Hepatic stellate cell (primary cell): ENCODE measurements at places on chromosomes 7 and 10.

DNA sequence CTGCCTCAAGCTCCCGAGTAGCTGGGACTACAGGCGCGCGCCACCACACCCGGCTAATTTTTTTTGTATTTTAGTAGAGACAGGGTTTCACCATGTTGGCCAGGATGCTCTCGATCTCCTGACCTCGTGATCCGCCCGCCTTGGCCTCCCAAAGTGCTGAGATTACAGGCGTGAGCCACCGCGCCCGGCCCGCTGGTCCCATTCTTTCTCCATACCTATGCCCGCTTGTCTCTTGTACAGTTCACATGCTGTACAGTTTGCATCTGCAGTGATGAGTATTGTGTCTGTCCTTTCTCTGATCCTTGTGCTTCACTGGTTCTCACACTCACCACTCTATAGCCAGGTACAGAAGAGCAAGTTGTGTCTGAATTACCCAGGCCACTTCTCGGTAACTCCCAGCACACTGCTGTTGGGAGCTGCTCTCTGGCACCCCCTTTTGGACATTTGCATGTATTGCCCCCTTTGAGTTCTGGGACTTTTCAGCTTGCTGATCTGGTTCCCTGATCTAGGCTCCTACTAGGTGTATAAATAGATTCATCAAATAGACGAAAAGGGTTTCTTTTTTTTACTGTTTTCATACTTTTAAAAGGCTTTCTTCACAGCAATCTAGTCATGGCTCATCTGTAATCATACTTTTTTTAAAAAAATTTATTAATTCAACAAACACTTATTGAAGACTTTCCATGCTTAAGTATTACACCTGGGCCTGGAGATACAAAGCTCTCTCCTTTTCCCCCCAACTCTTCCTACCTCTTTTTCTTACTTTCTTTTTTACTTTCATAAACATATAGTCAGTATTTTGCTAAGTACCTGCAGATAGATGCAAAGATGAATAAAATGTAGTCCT, 53.5 kb downstream of the AOAH start:
- peak; percentile 41 for DNase-seq

GRCh38 chr10:78335371-78335690, 301.7 kb downstream of the RPS24 start:
- no peak for DNase-seq

- no peak for DNase-seq
Observed at GRCh38 chr10:7425691-7426090, 14.9 kb upstream of the SFMBT2 start.

DNA sequence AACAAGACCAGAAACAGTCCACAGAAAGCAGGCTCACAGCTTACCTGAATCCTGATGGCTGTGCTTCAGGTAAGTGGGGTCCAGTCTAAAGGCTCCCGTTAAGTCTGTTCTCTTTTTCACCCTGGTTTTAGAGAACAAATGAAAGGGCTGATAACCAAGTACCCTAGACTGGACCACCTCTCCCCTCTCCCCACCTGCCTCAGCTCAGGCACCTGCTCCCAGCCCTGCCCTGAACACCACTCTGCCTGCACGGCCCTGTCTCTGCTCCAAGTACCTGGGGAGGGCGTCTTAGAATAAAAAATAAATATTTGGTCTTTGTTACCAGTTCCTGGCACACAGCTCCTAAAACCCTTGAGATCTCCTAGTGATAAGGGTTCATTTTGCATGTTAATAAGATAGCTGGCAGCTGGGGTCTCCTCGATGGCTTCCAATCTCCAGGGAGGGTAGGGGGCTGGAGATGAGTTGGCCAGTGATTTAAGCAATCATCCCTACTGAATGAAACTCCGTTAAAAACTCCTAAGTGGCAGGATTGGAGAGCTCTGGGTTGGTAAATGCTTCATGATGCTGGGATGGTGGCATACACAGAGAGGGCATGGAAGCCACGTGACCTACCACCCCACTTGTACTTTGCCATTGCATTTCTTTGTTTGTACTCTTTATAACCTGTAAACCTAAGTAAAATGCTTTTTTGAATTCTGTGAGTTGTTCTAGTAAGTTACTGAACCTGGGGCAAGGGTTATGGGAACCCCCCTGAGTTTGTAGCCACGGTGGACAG, 29.8 kb upstream of the FIGNL1 start:
- DNase-seq = no peak

DNA sequence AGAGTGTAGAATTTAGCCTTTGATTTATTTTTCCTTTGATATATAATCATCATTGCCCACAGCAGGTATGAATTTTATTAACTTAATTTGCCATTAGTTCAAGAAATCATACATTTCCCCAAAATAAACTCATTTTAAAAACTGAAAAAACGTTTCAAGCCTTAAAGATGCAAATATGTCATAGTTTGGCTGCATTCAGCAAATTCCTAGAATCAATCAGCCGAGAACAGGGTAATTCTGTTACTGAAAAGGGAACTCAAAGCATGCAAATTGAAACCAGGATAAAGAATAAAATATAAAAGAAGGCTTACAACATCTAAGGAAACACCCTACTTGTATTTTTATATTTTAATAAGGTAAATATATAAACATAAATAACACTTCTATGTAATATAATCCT, 233.8 kb upstream of the PRKCQ start:
- DNase-seq = no peak

DNA sequence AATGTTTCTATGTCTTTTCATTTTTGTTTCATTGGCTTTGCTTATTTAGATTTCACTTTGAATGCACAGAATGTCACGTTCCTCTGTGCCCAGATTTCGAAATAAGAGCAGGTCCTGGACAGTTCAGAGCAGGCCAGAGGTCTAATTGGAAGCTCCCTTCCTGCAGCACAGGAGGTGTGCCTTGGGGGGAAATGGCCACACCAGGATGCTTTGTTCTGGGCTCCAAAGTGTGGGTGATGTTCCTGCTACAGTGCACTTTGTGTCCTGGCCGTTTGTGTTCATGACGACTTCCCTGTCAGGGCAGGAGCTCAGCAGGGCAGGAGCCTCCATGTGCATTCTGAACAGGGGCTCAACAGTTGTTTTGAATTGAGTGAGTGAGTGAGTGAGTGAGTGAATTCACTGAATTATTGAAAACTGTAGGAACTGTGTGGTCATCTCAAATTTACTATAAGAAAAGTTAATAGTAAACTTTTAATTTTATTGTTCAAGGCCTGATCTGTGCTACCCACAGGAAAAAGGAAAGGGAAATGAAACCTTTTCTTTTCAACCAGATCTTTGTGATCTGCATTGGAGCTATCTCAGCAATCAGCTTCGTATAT, 109.5 kb upstream of the GJD4 start:
- DNase-seq = no peak

GRCh38 chr7:98872328-98872924, 2.6 kb upstream of the TMEM130 start:
- no peak for DNase-seq

GRCh38 chr10:43728425-43728824, 79.7 kb upstream of the ZNF32 start:
- no peak for DNase-seq

GRCh38 chr7:136530831-136531230, 337.6 kb upstream of the CHRM2 start:
- DNase-seq = no peak

GRCh38 chr7:8154272-8154671, 107.7 kb downstream of the ICA1 start:
- no peak for DNase-seq

DNA sequence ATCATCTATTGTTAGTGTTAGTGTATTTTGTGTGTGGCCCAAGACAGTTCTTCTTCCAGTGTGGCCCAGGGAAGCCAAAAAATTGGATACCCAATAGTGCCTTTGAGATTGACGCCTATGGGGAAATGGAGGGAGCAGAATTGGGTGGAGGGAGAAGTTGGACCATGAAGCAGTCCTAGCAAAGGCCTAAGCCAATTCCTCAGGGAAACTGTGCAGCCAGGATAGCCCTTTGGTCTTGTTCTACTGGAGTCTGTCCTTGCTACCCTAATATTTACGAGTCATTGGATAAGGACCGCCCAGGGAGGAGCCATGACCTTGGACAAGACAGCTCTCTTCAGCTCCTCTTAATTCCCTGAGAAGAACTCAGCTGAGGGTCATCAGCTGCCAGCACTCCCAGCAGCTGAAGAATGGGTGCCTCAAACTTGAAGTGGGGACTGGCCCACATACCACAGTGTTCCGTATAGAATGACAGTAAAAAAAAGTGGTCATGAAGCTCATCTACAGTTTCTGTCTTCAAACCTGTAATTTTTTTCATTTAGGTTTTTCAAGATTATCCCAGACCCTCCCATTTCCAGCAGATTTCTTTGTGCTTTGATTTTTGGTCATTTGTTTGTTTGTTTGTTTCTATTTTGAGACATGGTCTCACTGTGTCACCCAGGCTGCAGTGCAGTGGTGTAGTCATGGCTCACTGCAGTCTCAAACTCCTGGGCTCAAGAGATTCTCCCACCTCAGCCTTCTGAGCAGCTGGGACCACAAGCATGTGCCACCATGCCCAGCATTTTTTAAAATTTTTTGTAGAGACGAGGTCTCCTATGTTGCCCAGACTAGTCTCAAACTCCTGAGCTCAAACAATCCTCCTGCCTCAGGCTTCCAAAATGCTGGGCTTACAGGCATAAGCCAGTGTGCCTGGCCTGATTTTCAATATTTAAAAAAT, 81.2 kb downstream of the C1GALT1 start:
- DNase-seq = no peak

DNA sequence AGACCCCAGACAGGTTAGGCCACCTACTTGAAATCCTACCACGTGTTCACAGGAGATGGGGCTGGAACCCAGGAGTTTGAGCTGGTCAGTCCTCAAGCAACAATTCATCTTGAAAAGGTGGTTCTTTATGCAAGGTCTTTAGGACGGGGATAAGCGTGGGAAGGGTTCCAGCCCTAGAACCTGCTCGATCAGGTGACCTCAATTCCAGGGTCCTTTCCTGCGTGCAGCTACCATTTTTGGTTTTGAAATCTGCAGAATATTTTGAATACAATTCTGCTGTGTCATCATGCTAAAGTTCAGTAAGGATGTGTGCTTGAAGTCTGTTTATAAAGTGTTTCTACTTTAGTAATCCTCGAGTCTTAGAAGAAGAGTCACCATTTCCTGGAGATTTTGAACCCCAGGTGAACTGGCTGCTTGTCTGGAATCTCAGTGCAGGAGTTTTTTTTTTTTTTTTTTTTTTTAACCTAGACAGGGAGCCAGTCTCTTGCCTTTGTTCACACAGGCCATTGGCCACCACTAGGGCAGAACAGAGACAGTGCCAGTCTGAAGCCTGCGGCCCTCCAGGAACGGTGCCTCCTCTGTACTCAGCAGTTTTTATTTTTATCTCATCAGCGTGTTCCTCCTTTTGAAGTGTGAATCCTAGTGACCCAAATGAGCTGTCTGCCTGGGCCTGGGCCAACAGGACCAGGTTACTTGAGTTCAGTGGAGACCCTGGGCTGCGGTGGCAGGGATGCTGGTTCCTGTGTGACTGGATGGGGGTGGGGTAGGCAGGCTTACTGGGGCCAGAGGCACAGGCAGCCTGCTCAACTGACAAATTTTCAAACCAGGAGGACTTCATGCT, 54.6 kb downstream of the EEPD1 start:
- DNase-seq = peak; percentile 76

DNA sequence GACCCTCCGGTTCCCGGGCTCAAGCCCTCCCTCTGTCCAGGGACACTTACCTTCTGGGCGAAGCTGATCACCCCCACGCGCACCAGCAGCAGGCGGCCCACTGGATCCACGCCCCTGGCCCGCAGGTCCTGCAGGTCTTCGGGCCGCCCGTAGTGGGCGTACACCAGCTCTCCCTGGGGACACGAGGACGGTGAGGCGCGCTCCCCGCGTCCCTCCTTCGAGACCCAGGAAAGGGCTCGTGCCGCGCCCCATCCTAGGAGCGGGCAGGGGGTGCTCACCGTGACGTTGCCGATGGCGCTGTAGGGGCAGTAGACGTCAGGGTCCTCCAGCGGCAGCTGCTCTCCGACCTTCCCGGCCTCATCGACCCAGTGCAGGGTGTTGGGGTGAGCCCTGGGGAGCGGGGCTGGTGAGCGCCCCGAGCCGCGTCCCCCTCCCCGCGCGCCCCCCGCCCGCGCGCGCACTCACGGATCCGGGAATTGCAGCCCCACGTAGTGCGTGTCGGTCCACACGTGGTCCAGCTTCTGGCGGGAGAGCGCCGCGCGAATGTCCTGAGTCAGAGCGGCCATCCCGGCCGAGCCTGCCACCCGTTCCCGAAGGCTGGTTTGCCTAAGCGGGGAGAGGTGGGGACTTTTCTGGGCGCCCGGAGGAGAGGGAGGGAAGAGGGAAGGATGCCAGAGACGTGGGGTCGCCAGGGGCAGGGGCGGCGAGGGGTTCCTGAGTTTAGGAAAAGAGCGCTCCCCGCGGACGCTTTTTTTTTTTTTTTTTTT, 8.2 kb downstream of the TFR2 start:
- DNase-seq = peak; percentile 73
